ENCODE measurements at places on chromosomes 1 and 21.

- no peak for DNase-seq
Observed at GRCh38 chr1:31725134-31725533, 21.3 kb upstream of the COL16A1 start.

DNA sequence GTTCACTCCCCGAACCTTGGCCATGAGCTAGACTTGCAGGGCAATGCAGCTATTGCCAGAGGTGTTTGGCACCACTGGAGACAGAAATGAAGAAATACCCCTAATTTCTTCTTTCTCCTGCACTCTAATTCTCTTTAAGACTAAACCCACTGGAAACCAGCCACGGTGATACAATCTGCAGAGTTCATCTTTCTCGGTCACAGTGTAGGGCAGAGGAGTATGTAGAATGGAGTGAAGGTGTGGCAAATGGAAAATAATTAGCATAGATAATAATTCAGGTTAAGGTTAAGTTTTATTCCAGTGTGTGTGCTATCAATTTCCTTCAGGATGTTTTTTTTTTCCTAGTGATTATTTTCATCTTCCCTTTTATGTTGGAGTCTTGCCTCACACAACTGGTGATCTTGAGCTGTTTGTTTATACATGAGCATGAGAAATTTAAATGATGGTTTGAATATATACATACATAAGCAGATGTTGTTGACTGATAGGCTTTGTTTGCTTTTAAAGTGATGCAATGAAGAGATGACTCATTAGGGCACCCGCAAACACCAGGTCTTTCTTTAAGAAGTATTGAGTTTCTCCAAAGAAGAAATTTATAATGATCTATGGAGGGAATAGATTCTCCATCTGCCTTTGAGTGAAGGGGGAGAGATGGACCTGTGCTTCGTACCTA, 81.9 kb downstream of the SPATA17 start:
- no peak for DNase-seq

- DNase-seq: no peak
Observed at GRCh38 chr1:209839875-209840546, 12.2 kb downstream of the UTP25 start.

DNA sequence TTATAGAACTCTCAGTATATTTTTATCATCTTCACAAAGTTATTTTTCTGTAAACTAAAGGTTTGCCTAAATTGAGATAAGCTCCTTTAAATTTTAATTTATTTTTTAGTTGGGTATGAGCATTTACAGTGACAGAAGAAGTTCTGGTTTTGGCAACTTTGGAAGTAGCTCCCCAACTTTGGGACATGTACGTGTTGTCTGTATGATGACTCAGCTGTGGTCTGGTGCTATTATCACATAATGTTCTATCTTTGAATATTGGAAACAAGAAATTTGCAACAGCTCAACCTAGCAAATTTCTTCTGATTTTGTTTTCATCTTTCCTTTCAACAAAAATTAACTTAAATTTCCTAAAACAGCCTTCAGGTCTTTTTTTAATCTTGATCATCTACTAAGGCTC, 46.6 kb upstream of the C1orf105 start:
- no peak for DNase-seq

DNA sequence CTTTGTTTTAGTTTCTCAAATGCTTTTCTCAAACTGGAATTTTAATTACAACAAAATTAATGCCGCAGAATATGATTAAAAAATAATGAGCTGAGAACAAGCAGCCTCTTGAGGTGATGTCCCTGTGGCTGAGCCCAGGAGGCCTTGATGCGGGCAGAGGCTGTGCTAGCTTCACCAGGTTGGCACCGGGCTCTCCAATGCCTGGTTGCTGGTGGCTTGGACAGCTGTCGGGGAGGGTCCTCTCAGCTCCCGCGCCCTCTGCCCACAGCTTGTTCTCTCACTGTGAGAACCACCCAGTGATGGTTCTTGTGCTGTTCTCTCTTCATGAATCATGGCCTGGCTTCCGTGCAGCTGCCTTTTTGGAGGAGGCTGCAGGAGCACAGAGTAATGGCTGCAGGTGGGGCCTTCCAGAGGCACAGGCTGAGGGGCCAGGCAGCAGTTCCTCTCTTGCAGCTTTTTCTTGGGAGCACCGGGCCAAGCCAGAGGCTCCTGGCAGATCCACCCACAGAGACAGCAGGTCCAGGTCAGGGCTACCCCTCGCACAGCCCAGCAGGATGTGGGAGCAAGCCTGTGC, 156.3 kb downstream of the PCBP3 start:
- DNase-seq: no peak

GRCh38 chr1:152626744-152627143, 3.8 kb upstream of the LCE3A start:
- DNase-seq: no peak

GRCh38 chr1:161890574-161890973, 124.5 kb downstream of the ATF6 start:
- DNase-seq: no peak

DNA sequence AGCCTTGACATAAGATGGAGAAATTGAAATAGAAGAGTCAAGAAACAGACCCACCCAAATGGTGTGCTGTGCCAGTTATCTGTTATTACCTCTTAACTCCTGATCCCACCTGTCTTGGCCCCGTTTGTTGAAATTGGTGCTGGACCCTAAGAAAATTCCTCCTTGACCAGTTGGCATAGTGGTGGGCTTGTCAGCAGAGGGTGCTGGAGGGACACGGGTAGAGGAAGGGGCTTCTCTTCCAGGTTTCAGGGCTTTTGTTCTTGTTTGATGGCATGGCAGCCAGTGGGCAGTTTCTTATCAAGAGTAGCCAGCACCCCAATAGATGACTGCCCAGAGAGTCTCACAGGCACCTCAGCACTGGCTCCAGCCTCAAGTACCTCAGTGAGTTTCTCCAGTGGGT, 51.6 kb downstream of the PCBP3 start:
- DNase-seq: no peak

GRCh38 chr21:33661146-33661545, 18.8 kb downstream of the ITSN1 start:
- no peak for DNase-seq

DNA sequence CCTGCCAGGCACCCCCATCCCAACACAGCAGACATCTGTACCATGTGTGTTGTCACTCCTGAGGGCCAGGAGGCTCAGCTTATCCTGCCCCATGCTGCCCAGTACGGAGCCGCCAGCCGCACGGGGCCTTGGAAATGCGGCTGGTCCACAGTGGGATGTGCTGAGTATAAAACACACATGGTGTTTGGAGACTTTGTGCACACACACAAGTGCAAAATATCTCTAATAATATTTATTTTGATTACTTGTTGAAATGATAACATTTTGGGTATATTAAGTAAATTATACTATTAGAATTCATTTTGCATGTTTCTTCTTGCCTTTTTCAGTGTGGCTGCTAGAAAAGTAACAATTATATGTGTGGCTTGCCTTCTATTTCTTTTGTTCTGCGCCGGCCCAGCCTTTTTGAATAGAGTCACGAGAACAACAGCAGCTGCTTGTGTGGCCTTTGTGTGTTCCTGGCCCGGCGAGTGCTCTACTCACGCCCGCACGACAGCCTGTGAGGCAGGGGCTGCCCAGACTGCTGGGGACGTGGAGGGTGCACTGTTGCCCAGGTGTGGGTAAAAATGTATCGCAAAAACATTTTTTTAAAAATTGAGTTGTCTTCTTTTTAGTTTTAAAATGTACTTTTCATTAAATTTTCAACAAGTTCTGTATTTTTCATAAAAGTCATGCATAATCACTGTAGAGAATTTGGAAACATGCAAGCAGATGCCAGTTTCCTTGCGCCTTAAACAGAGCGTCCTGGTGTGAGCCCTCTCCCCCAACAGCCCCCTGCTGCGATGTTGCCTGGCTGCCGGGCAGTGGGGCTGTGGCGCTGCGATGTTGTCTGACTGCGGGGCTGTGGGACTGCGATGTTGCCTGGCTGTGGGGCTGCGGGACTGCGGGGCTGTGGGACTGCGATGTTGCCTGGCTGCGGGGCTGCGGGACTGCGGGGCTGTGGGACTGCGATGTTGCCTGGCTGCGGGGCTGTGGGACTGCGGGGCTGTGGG, 35.5 kb downstream of the COQ8A start:
- DNase-seq: no peak

DNA sequence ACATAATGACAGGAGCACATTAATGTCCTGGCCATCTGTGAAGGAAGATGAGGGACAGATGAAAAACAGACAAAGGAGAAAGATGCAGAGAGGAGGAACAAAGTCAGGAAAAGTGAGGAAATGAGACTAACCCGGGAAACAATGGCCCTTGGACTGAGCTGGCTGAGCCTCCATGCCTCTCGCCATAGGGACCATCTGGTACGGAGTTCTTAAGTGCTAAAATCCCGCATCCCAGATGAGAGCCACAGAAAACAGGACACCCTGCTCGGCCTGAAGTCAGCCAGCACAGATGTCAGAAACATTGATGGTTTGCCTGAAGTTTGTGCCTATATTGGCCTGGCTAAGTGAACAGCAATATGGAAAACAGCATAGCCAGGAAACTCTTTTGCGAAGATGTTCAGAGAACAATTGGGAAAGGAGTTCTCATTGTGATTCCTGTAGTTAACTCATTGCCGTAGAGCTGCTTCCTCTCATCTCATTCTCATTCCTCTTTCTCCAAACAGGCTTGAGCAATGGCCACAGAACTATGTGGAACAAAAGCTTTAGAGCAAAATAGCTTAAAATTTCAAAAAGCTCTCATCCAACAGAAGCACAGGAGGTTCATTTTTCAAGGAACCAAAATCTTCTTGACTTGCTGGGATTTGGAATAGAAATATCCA, 96.6 kb downstream of the ASTN1 start:
- no peak for DNase-seq

GRCh38 chr1:20726932-20727745, 5.4 kb downstream of the SH2D5 start:
- DNase-seq: no peak

All from gastrocnemius medialis (tissue), 4 donors.